NT2/D1 (cell line): ENCODE measurements at places on chromosomes 7 and 10.

DNA sequence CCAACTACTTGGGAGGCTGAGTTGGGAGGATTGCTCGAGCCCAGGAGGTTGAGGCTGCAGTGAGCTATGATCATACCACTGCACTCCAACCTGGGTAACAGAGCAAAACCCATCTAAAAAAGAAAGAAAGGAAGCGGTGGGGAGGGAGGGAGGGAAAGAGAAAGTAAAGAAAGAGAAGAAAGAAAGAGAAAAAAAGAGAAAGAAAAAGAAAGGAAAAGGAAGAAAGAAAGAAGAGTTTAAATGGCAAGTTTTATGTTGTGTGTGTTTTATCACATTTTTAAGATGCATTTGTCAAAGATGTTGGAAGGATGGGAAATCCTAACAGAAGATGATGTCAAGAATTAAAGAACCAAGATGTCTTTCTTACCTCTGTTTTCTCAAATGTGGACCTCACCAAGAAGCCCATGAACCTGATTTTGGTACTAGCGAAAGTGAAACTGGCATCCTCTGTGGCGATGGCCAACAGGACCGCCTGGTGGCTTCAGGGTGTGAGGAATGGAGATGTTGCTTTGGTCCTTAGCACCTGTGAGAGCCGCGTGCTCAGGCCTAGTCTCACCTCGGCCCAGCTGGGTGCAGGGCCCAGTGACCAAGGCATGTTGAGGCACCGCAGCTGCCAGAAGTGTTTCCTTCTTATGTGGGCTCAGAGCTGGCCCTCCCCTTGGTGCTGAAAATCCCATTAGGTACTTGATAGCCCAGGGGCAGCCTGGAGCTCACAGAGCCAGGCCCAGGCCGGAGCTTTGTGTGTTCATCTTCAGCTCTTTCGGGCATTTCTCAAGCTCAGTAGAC is 9.8 kb downstream of the UCMA start:
- DNase-seq: no peak

DNA sequence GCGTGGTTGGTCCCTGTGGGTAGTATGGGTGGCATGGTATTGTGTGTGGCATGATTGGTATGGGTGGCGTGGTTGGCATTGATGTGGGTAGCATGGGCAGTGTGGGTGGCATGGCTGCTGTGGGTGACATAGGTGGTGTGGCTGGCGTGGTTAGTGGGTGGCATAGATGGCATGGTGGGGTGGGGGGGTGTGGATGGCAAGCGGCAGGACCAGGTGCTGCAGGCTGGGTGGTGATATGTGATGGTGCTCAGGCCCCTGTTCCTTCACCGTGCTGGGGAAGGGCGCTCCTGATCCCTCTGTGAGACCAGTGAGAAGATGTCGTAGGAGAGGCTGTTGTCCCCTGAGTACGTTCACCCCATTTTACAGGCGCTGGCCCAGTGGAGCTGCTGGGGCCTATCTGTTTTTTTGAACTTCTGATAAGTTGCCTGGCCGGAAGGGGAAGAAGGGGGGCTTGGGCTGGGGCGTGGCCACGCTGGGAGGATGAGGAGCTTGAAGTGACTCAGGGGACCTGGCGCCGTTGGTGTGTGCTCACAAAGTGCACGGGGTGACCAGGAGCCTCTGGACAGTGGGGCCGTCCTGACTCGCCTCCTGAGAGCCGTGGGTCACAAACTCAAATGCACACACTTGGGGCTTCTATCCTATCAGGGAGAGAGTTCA is 17.5 kb downstream of the INPP5A start:
- DNase-seq: no peak

GRCh38 chr10:86673216-86673826 is 5.0 kb downstream of the LDB3 start:
- no peak for DNase-seq

- DNase-seq: no peak
These were observed 81.0 kb downstream of the SAMD9 start for GRCh38 chr7:93036807-93037206.

DNA sequence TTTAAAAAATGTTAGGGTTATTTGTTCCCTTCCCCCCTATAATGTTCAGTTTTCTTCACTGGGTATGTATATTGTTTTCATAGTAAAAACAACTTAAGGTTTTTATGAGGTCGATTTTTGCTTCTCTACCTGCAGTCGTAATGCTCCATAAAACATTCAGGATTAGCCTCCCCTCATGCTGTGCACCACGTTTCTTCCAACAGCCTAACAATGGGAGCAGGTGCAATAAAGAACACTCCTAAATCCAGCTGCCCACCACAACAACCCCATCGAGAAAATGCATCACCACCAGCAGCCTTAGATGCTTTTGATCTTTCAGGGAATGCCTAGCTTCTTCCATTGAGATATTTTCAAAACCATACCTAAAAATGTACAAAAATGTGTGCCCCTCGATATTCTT is 111.1 kb downstream of the ADAM12 start:
- no peak for DNase-seq

DNA sequence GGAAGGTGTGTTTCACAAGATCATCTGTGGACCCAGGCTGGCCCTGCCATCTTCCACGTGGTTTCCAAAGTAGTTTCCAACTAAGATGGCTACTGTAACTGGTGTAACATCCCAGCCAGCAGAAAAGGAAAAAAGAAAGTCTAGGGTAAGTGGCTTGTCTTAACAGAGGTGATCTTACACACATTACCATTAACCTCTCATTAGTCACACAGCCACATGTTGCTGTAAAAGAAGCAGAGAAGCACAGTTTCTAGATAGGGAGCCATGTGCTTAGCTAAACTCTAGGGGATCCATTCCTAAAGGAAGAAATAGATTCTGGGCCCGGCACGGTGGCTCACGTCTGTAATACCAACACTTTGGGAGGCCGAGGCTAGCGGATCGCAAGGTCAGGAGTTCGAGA is 54.3 kb downstream of the ZNF438 start:
- no peak for DNase-seq

- no peak for DNase-seq
These were observed 181.0 kb upstream of the HPS1 start for GRCh38 chr10:98627711-98628110.

DNA sequence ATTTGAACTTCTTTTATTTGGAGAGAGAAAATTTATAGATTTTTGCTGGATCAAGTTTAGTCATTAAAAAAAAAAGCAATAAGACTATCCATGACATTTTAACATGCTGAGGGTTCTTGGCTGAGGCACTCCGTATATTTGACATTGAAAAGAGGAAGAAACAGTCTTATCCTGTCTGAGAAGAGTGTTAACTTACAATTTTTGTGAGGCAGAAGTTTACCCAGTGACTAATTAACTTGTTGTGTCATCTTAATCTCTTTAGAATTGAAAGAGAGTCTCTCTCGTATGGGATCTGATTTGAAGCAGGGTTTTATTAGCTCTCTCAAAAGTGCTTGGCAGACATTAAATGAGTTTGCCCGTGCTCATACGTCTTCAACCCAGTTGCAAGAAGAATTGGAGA is 39.3 kb downstream of the SEC23IP start:
- DNase-seq: no peak

GRCh38 chr10:46544989-46545791 is 11.3 kb downstream of the GPRIN2 start:
- DNase-seq: no peak

- no peak for DNase-seq
These were observed 41.3 kb upstream of the MTURN start for GRCh38 chr7:30093420-30093952.

GRCh38 chr10:20492447-20492846 is 404.7 kb downstream of the NEBL start:
- no peak for DNase-seq

DNA sequence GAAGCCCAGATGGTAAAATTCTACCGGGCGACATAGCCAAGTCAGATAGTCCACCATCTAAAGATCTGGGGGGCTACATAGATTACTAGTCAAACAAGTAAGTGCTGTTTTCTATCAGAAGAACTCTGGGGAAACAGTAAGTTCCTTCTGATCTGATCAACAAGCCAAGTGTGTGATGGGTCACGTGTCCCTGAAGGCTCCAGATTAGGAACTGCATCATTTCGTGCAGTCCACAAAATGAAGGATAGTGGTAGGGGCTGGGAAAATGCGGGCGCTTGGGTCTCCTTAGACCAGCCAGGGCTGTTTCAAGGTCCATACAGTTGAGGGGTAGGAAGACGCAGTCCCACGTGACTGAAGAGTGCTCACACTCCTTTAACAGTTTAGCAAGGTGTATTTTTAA is 1.8 kb upstream of the CHN2 start:
- no peak for DNase-seq

DNA sequence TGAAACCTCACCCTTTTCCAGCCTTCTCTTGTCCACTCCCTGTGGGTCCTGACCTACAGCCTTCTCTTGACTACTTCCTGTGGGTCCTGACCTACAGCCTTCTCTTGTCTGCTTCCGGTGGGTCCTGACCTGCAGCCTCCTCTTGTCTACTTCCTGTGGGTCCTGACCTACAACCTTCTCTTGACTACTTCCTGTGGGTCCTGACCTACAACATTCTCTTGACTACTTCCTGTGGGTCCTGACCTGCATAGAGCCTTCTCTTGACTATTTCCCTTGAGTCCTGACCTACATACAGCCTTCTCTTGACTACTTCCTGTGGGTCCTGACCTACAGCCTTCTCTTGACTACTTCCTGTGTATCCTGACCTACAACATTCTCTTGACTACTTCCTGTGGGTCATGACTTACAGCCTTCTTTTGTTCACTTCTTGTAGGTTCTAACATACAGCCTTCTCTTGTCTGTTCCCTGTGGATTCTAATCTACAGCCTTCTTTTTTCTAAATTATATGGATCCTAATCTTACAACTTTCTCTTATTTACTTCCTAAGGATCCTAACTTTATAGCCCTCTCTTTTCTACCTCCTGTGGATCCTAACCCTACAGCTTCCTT is 36.5 kb downstream of the C10orf71 start:
- DNase-seq: no peak

DNA sequence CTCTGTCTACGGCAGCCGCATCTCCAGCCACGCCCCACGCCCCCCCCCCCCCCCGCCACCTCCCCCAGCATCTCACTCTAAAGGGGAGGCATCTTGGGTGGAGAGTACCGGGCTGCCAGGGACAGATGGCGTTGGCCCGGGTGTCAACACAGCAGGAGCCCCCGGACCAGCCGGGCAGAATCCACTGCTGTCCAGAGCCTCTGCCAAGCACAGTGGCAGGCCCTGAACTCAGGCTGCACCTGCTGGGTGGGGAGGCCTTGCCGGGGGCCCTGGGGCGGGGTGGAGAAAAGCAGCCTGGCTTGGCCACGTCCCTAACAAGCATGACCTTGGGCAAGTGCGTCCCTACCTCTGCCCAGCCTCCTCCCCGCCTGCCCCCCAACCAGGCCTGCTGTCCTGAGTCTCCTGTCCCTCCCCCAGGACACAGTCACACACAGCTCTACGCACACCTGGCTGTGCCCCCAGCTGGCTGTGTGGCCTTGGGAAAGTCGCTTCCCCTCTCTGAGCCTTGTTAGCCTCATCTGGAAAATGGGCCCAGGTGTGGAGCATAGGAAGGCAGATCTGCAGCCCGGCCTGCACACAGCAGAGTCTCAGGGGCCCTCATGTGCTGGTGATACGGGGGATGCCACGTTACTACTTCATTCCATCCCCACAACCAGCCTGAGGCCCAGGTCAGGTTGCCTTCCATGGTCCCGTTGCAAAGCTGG is 45.2 kb downstream of the MICALL2 start:
- DNase-seq: no peak

GRCh38 chr7:11552676-11553296 is 279.2 kb downstream of the THSD7A start:
- DNase-seq: no peak

DNA sequence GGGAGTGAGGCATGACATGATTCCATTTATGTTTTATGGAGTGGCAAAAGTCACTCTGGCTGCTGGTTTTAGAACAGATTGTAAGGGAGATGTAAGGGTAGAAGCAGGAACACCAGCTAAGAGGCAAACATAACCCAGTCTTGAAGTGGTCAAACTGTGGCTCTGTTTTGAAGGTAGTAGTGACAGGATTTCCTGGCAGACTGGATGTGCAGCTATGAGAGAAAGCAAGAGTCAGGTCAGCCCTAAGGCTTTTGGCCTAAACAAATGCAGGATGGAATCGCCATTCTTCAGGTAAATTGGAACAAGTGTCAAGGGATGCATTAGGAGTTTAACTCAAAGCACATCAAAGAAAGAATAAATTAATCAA is 175.3 kb upstream of the AGR3 start:
- no peak for DNase-seq

- DNase-seq: no peak
These were observed 48.2 kb upstream of the SMNDC1 start for GRCh38 chr10:110352930-110353243.

GRCh38 chr10:77881222-77881621 is 45.3 kb downstream of the DLG5 start:
- DNase-seq: no peak

DNA sequence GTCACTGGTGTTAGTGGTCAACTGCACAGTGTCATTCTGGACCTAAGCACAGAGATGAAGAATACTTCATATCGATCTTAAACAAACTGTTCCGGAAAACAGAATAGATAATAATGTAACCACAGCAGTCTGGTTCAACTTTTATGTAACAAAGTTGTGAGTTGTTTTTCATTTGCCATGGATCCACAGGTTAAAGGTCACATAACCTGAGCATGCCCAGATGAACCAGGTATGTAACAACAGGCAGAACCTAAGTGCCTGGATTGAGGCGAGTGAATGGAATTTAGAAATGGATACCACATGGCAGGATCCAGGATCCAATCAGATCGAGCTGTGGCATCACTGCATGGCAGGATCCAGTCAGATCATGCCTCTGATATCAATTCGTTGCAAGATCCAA is 87.1 kb downstream of the CLEC2L start:
- DNase-seq: no peak

- no peak for DNase-seq
These were observed 10.7 kb downstream of the SEMA3D start for GRCh38 chr7:85176197-85176596.

GRCh38 chr10:4331150-4331549 is 494.9 kb upstream of the AKR1E2 start:
- no peak for DNase-seq

DNA sequence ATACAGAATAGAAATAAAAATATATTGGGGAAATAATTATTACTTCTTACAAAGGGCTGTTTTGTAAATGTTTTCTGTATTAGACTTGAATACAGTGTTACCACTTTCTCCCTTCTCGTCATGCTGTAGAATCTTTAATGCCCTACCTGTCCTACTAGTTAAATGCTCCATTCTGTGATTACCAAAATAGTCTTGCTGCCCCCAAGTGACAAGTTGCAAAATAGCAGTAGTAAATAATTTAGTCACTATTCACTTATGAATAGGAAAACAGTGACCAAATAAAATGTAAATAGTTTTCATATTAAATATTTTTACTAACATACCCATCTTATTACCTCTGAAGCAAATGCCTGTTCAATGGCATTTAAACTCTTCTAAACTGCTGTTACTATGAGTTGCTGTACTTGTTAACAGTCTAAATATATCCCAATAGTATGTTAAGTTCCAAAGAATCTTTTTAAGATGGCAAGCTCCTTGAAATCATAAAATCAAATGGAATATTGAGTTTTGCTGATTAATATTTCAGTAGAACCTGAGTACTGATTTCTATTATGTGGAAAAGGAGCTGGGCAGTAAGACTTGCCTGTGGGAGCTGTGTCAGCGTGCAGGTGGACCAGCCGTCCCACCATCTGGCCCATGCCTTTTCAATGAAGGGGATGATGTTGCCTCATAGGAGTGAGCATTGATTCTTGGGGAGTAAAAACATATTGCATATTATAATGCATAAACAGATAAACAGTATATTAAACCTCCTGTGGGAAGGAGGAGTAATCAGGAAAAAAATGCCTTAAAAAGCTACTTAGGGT is 18.1 kb upstream of the OIT3 start:
- no peak for DNase-seq
